ENCODE measurements at places on chromosomes 7 and 10.

DNA sequence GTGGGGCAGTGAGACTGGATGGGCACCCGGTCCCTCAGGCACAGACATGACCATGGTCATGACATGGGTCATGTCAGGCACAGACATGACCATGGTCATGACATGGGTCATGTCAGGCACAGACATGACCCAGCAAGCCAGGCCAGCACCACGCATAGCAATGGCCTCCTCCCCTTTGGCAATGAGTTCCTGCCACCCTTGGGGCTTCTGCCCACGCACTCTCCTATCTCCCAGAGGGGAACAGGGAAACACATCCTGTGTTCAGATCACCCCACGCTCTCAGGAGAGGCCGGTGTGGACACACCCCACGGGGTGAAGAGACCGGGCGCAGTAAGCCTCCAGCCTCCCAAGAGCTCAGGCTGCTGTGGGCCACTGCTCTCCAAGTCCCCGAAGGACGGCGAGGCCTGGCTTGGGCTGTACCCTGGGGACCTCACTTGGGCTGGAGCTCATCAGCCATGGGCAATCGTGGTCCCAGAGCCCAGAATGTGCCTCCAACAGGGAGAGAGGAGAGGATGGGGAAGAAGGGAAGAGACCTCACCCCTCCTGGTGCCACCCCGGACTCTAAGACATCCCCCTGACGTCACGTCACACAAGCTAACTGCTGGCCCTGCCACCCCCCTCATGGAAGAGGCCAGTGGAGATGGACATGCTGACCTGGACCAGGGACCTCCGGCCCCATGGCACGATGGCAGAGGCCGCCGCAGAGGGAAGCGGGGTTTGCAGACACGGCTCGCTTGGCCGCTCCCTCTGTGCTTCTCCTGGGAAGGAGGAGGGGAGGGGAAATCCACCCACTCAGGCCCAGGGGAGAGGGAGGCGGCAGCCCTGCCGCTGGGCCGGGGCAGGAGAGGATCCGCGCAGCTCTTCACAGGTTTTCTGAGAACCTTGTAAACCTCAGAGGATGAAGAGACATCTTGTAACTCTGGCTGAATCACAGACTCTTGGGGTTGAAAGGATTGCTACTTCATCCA, 269.6 kb downstream of the ELFN1 start:
- DNase-seq, result no peak

- no peak for DNase-seq
Observed at GRCh38 chr10:73131913-73132686, 21.8 kb downstream of the NUDT13 start.

DNA sequence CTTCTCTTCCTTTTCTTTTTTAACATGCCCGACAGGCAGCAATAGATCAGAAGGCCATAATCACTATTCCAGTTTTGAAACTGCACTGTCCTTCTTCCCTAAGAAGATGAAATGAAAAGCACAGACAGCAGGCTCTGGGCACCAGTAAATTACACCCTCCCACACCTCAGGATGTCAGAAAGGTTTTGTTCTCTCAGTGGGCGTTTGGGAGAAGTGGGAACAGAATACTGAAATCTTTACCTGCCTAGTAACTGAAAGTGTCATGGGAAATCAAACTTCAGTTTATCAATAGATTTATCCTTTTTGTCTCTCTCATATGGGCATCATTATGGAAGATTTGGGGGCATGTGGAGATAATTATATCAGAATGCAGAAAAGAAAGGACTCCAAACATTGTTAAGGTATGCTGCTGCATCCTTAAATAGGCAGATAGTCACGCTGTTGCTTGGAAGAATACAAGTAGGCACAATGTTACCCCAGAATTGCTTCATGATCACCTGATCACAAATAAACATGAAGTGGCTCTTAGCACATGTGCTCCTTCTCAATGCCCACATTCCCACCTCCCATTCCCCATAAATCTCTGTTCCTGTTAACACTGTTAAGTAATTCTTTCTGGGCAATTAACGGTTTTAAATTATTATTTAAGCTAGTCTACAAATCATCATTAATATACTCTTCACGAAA, 113.3 kb downstream of the DOCK4 start:
- no peak for DNase-seq

- no peak for DNase-seq
Observed at GRCh38 chr7:155166673-155167370, 96.7 kb downstream of the HTR5A start.

DNA sequence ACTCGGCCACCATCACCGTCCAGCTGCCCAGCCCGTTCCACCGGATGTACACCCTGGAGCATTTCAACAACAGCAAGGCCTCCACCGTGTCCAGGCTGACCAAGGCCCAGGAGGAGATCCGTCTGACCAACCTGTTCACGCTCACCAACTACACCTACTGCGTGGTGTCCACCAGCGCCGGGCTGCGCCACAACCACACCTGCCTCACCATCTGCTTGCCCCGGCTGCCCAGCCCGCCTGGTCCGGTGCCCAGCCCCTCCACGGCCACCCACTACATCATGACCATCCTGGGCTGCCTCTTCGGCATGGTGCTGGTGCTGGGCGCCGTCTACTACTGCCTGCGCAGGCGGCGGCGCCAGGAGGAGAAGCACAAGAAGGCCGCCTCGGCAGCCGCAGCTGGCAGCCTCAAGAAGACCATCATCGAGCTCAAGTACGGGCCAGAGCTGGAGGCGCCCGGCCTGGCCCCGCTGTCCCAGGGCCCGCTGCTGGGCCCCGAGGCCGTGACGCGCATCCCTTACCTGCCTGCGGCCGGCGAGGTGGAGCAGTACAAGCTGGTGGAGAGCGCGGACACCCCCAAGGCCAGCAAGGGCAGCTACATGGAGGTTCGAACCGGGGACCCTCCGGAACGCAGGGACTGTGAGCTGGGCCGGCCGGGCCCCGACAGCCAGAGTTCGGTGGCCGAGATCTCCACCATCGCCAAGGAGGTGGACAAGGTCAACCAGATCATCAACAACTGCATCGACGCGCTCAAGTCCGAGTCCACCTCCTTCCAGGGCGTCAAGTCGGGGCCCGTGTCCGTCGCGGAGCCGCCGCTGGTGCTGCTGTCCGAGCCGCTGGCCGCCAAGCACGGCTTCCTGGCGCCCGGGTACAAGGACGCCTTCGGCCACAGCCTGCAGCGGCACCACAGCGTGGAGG, 75.8 kb downstream of the ELFN1 start:
- DNase-seq, result no peak

GRCh38 chr7:71409550-71410157, 277.7 kb downstream of the GALNT17 start:
- DNase-seq, result no peak

Data from SHP77 treated with DMSO at 0.1 percent for 48 hours (cell line).